ENCODE measurements at places on chromosomes 1 and 21.

DNA sequence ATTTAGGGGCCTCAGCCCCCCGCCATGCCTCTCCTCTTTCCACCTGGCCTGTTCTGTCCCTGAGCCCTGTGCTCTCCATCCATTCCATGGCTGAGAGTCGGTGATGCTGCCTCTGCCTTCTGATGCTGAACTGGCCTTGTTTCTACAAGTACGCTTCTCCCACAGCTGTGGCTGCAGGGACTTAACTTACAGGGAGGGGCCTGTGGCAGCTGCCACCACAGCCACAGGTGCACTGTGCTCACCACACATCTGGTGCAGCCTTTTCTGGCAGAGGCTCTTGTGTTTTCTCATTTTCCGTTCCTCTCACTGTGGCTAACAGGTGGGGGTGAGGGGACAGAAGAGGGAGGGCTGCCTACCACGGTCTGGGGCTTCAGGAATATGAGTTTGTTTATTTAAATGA lies 4.2 kb downstream of the FMO1 start:
- DNase-seq = no peak

DNA sequence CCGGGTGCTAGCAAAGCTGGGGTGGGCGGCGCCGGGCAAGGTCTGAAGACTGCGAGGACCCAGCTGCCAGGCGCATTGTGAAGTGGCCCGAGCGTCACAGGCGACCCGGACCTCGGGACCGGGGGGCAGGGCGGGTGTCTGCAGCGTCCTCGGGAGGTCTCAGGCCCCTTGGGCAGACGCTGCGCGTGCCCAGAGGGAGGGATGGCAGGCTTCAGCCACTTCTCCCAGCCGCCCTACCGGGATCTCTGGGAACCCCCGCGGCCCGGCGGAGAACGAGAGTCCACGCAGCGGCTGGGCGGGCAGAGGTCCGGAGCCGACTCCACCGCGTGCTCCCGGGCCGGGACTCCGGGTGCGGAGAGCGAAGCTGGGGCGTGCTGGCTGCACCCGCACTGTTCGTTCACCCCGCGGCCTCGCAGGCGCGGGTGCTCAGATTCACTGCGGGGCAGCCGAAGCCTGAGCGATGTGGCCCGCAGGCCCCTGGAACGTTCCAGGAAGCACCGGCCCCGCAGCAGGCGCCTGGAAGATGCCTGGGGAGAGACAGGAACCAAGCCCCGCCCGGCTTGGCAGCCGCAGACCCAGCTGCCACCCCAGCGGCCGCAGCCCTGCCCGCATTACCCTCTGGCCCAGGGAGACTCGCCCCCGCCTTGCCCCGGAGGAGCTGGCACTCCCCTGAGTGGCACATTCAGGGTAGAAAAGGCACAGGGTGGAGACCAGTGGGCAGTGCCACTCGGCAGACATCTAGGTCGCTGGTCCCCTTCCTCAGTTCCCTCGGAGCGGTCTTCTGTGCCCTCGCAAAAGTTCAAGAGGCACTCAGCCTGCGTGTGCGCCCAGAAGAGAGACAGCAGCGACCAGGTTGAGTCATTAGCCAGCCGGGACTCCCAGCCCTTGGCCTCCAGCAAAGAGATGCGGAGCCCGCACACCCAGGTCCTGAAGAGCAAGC lies at the start of gene CCDC185:
TSS of gene CCDC185 (plus strand) at position 141 of the 940 bp plus-strand sequence. CDS start at position 202, 61 bp downstream.
- DNase-seq = no peak

DNA sequence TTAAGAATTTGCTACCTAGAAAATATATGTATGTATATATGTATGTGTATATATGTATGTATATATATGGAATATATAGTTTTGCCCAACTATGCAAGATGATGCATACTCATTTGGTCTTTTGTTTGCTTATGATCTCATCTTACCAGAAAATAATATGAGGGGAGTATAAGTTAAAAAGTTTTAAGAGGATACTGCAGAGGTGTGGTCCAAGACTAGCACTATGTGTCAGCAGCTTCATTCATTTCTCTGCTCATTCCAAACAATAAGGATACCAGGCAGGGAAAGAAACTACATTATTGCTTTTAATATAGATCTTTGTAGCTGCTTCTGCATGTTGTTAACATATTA lies 22.8 kb downstream of the RCOR3 start:
- DNase-seq = no peak

- no peak for DNase-seq
Measured at GRCh38 chr1:245575710-245576109, 420.9 kb downstream of the KIF26B start.

DNA sequence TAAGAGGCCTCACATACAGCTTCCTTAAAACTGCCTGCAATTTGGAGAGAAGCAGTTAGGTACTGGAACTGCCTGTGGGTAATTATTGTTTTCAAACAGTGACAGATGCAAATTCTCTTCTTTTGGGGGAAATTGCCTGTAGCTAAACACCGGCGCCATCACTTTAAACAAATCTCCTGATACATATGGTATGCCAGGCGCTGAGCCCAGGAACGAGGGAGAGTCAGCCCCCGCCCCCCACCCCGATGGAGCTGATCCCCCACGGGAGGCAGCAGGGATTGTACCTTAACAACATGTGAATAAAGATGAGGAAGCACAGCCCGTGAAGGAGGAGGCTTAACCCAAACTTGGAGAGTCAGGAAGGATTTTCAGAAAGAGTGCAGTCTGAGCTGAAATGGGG lies 7.1 kb downstream of the TMEM51 start:
- DNase-seq = no peak

Measured in stromal cell of bone marrow (primary cell).